ENCODE measurements at places on chromosomes 7 and 10.

GRCh38 chr7:21898265-21898930, 47.3 kb downstream of the CDCA7L start:
- no peak for DNase-seq

DNA sequence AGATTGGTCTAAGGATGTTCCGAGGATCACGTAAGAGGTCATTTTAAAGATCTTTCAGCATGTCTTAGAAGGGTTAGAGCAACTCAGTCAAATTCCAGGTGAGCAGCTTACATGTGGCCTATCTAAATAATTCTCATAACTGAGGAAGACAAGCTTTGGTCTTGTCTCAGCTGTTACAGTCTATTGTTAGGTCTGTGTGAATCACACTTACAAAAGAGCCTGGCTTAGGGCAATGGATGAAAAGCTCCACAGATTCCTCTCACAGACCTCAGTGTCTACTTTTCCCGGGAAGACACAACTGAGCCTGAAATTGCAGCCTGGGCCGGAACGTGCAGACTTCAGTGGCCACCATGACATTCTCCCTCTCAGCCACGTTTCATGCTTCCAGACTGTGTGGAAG, 173.1 kb downstream of the INHBA start:
- DNase-seq: no peak

- peak; percentile 88 for DNase-seq
Measured at GRCh38 chr10:87657371-87657770, 2.3 kb upstream of the PAPSS2 start.

DNA sequence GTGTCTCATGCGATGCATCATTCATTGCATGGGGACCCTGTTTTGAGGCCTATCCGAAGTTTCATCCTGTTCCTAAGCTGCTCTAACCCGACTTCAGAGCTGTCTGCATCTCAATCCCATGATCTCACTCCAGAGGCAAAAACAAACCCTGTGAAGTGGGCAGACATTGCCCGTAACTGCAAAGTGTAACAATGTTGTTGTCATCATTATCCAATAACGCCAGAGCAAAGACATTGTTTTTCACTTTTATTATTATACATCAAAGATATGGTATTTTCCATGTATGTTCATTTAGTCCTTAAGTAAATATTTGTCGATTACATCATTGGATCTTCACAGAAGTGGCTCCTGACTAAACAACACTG, 246.7 kb downstream of the KLF6 start:
- no peak for DNase-seq

- no peak for DNase-seq
Measured at GRCh38 chr7:138317044-138317596, 142.9 kb upstream of the TRIM24 start.

- DNase-seq: no peak
Measured at GRCh38 chr10:14282276-14282675, 48.4 kb downstream of the FRMD4A start.

DNA sequence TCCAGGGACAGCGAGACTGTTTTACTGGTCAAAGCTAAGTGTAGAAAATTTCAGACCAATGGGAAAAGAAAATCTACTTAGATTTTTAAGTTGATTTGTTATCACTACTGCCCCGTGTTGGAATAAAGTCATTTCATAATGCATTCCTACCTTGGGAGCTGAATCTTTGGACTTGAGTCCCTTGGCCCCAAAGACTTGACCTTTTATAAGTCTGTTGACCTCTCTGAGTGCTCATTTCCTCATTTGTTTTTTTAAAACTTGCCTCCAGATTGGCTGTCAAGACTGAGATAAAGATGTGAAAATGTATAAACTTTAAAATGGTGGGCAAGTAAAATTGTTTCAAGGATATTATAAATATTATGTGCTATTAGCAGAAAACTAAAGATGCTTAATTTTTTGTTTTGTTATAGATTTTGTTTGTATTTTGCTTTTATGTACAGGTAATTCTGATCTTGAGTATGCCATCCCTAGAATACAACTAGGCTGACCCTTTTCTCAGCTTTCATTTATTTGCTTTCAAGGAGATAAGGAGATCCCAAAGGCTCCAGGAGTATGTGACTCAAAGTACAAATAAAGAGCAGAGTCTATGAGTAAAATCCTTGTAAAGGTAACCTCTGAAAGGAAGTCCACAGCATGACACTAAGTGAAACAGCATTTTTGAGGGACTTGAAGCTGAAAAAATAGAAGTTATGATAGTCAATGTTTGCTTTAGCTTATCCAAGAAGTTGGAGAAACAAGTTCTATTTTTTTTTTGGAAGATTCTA, 54.6 kb downstream of the TMEM26 start:
- no peak for DNase-seq

DNA sequence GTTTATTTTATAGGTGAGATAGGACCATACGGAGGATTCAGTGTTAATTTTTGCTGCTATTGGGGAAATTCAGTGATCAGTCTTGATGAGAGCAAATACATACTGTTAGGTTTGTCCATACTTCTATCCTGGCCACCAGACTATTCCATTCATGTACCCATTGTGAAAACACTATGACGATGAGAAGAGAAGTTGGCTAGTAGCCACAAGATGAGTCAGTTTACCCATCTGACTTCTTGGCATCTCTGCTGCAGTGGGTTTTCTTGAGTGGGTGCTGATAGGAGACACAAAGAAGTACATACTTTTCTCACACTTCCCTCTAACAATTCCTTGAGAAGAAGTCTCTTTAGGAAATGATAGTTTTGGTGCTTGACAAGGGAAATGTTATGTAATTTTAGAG, 133.1 kb downstream of the TFPI2 start:
- DNase-seq: no peak

DNA sequence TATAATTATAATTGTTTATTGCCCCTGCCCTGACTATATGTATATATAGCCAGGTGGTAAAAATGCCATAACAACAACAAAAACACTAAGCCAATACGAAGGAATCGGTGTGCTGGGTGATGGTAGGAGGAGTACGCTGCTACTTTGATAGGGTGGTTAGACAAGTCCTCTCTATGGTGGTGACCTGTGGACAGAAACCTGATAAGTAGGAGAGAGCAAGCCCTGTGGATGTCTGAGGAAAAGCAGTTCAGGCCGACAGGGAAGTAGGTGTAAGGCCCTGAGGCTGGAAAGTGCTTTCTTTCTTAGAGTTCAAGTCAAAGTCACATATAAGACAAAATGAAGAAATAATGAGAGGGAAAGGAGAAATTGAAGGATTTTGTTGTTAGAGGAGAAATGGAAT, 823.8 kb upstream of the CELF2 start:
- no peak for DNase-seq

GRCh38 chr7:6637544-6638229, 569 bp downstream of the ZNF316 start:
- no peak for DNase-seq

DNA sequence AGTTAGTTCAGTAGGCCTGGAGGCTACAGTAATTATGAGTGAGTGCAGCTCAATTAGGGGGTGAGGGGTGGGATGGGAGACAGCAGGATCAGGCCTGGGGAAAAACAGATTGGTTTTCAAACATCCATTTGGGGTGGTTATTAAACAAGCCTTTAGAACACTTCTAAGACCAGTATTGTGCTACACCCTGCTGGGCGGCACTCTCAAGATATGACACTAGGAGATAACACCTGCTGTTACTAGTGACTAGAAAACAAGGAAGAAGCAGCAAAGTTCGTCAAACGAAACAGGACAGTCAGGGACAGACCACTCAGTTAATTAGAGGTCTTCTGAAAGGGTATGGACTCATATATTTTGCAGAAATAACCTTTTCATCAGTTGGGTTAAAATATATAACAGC, 353.6 kb downstream of the PTEN start:
- DNase-seq: no peak

DNA sequence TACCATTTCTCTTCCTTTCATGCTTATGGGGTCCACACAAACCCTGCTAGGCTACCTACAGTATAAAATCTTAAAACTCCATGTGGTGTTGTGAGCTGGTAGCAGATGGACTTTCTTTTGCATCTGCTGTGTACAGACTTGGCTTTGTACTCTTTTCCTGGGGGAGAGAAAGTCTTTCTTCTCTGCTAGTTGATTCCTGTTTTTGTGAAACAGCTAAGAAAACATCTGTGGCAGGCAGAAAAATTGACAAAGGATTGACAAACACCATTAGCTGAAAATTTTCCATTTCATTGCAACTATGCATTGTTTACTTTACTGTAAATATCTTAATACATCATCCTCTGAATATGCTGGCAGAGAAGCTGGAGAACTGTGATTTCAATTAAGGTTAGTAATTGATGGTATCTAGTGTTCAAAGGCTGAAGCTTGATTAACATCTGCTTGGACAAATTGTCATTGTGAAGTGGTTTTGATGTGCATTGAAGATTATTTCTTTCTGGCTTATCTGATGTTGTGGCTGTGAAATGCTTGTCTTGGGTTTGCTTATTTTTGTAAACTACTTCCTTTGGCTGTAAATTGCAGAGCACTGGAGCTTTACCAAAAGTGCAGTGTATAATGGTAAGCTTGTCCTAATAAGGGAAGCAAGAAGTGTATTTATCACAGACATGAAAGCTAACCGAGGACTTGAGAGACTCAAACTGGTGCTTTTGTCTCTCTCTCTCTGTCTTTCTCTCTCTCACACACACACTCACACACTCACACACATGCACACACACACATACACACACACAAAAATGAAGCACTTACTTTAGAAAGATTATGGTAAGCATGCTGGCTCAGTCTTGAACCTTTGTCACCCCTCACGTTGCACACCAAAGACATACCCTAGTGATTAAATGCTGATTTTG, at the start of gene FOXP2:
Gene FOXP2, plus strand, starts transcription at position 660 of the 908 bp plus-strand sequence. CDS start 11,697 bp downstream, outside the sequence.
- no peak for DNase-seq

DNA sequence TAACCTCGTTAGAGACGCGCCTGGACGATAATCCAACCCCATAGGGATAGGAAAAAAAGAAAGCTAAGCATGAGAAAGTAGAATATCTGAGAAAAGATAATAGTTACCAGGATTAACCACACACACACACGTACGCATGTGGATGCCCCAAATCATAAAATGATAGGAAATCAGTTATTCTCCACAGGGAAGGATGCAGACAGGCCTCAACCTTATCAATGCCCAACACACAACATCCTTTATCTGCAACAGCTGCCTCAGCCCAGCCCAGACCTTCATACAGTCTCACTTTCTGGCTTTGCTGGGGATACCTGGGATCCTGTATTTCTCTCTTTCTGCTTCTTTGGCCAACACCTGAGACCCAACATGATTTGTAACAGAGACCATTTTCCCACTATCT, 123.0 kb downstream of the NOC3L start:
- no peak for DNase-seq

- DNase-seq: no peak
Measured at GRCh38 chr10:122142641-122143237, 128.4 kb upstream of the BTBD16 start.

- no peak for DNase-seq
Measured at GRCh38 chr7:23254051-23254681, 7.6 kb downstream of the GPNMB start.

DNA sequence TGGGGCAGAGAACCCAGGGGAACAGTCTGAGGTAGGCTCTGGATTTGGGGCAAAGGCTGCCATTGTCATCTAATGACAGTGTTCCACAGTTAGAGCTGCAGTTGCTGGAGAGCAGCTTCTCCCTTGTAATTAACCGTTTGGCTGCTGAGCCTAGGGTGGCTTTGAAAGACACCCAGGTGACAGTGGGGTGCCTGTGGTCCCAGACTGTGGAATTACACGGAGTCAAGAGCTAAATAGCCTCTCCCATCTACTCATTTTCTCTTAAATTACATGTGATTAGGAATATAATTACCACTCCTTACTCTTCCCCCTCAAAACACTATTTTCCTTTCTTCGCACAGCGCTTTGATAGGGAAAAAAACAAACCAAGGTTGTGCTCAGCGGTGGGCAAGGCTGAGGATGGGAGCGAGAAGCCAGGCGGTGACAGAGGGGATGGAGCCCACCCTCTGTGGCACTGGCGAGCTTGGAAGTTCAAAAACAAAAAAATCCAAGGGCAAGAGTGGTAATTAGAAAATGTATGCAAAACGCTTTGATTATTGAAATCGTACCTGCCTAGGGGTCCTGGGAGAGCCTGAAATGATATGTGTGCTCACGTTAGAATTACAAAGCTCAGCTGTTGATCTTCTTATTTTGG, 44.1 kb downstream of the BAMBI start:
- DNase-seq: no peak

GRCh38 chr10:112807013-112807412, 143.0 kb upstream of the TCF7L2 start:
- DNase-seq: no peak

DNA sequence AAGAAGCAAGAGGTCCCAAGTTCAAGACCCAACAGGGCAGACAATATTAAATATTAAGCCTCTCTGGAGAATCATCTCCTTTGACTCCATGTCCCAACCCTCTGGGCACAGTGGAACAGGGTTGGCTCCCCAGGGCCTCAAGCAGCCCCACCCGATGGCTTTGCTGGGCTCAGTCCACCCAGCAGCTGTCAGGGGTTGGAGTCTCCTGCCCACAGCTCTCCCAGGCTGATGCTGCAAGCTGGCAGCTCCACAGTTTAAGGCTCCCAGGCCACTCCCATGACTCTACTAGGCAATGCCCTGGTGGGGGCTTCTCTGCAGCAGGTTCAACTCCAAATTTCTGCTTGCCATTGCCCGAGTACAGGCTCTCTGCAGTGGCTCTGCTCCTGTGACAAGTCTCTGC, 55.1 kb downstream of the LARP4B start:
- no peak for DNase-seq

Measured in NCI-H460 (cell line).